Muscle of leg (tissue), 16 donors: ENCODE measurements at places on chromosomes 1 and 21. TPM values are rescaled to one million over a fixed set of nuclear protein-coding genes. Genes with fewer than 3 reads are reported as not detected.
A peak's percentile ranks its signal among the peaks of the same experiment; 100 is the strongest.

DNA sequence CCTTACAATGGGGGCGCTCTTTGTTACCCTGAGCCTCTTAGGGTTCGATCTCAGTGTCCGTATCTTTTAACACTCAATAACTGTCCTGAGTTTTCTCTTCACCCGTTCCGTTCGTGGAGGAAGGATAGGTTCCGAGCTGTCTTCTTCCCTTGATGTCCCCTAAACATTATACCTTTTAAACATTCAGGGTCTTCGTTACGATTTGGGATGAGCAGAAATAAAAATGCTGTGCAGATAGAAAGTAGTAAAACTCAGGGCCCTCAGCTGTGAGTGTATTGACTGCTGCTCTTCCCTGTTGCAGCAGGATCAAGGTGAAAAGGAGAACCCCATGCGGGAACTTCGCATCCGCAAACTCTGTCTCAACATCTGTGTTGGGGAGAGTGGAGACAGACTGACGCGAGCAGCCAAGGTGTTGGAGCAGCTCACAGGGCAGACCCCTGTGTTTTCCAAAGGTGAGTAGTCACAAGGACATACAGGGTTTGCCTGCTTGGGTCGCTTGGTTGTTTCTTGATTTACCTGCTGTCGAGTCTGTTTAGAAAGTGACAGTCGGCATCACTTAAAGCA, 784 bp downstream of the RPL11 start:
- no peaks in the 10 kb centered on the region for H3K27me3 ChIP-seq
- peak overlapping the region; percentile 78 for H3K4me3 ChIP-seq
- peaks cover 50% of the 10 kb centered on the region for H3K36me3 ChIP-seq
- peak overlapping the region; percentile 81 for H3K27ac ChIP-seq
- no peak for DNase-seq

DNA sequence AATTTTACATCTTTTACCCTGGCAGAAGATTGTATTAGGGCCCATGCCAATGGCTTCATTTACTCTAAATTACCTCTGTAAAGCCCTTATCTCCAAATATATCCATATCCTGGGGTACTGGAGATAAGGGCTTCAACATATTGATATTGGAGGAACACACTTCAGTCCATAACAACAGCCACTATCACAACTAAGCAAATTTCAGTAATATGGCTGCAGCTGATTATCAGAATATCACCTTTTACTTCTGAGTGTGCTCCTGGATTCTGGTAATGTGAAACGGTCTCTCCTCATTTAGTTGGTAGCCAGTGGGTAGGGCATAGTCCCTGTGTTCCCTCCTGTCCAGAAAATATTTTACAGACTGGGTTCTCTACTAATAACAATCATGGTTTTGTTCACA, 53.3 kb downstream of the IVNS1ABP start:
- H3K4me3 ChIP-seq, result no peak overlapping the region
- H3K27me3 ChIP-seq, result no peaks in the 10 kb centered on the region
- H3K4me1 ChIP-seq, result no peaks in the 10 kb centered on the region
- no peaks in the 10 kb centered on the region for H3K36me3 ChIP-seq

GRCh38 chr1:222459652-222460051, 88.3 kb downstream of the HHIPL2 start:
- no peak overlapping the region for H3K27ac ChIP-seq
- peaks cover 11% of the 10 kb centered on the region for H3K4me1 ChIP-seq
- no peak for DNase-seq
- no peaks in the 10 kb centered on the region for H3K36me3 ChIP-seq

- no peak overlapping the region for H3K4me3 ChIP-seq
- no peaks in the 10 kb centered on the region for H3K4me1 ChIP-seq
- DNase-seq, result no peak
These were observed 9.2 kb downstream of the TTF2 start for GRCh38 chr1:117069220-117069844.

DNA sequence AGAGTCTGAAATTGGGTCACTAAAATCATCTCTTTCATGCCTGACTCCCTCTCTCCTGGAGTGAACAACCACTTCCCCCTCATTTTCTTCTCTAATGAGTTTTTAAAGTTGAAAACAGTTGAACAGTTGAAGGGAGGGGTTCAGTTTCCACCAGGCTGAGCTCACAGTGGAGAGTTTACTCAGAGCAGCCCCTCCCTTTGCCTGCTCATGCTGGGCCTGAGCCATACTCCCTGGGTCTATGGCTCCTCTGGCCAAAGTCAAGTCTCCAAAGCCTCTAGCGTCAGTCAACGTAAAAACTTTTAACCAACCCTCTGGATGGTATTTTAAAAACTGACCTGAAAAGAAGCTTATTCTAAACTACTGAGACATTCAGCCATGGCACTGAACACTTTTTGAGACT, 100.8 kb upstream of the RNPC3 start:
- H3K27ac ChIP-seq, result no peak overlapping the region
- no peaks in the 10 kb centered on the region for H3K36me3 ChIP-seq
- H3K4me3 ChIP-seq, result no peak overlapping the region
- H3K27me3 ChIP-seq, result no peaks in the 10 kb centered on the region

Gene OR2AK2
- total RNA-seq, result not detected

Gene KRTAP19-7
- not detected for total RNA-seq

- no peak for DNase-seq
- H3K27ac ChIP-seq, result no peak overlapping the region
- no peaks in the 10 kb centered on the region for H3K27me3 ChIP-seq
These were observed 30.1 kb downstream of the PALMD start for GRCh38 chr1:99675994-99676393.

DNA sequence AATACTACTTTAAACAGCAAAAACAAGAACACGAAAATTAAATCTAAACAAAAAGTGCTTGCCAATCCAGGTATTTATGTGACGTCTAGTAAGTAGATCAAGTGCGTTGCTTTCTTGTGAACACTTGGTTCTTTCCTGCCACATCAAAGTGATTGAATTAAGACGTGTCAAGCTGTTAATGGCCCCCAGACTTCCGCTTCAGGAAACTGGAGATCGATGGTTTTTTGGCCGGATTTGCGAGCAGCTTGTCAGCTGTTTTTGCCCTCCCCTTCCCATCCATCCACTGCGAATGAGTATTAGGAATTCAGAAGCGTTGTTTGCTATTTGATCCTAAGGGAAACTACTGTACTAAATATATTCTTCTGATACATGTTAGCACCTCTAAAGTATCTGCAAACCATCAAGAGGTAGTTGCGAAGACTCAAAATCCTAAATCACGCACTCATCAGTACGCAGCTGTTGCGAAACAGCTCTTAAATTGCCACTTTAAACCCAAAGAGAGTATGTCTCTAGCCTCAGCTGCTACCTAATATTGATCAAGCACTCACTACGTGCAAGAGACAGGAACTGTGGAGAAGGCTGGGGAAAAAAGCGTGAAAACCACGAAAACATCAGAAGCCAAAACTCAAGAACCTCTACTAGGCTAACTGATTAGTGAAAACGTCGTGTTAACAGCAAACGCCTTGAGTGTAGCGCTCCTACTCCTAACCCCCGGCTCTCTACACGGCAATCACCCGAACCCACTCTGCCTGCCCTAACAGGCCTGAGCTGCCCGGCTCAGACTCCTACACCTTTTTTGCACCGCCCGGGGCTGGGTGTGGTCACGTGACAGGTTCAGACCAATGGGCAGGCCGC, 473 bp upstream of the BRDT start:
- H3K36me3 ChIP-seq, result no peaks in the 10 kb centered on the region
- DNase-seq, result no peak
- no peaks in the 10 kb centered on the region for H3K27me3 ChIP-seq
- no peaks in the 10 kb centered on the region for H3K4me1 ChIP-seq
- H3K4me3 ChIP-seq, result no peak overlapping the region

DNA sequence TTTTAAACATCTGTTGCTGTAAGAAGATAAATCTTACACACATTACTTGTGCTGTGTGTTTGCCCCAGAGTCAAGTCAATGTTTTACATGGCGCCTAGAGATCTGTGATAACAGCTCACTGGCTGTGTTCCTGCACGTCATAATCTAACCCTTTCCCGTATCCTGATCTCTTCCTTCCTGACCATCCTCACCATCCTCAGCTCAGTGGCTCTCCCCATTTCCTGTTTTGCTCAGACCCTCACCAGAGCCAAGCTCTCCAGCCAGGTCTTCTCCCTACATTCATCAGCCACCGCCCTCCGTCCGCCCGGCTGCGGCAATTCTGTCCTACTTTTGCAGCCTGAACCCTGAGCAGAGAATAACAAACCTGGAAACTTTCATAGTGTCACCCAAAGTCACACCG, 824.7 kb downstream of the USP25 start:
- peaks cover 9% of the 10 kb centered on the region for H3K36me3 ChIP-seq
- no peaks in the 10 kb centered on the region for H3K27me3 ChIP-seq
- no peak overlapping the region for H3K4me3 ChIP-seq
- DNase-seq, result no peak
- no peak overlapping the region for H3K27ac ChIP-seq
- H3K4me1 ChIP-seq, result no peaks in the 10 kb centered on the region

Gene ZNF496
- 21.4 TPM for total RNA-seq

DNA sequence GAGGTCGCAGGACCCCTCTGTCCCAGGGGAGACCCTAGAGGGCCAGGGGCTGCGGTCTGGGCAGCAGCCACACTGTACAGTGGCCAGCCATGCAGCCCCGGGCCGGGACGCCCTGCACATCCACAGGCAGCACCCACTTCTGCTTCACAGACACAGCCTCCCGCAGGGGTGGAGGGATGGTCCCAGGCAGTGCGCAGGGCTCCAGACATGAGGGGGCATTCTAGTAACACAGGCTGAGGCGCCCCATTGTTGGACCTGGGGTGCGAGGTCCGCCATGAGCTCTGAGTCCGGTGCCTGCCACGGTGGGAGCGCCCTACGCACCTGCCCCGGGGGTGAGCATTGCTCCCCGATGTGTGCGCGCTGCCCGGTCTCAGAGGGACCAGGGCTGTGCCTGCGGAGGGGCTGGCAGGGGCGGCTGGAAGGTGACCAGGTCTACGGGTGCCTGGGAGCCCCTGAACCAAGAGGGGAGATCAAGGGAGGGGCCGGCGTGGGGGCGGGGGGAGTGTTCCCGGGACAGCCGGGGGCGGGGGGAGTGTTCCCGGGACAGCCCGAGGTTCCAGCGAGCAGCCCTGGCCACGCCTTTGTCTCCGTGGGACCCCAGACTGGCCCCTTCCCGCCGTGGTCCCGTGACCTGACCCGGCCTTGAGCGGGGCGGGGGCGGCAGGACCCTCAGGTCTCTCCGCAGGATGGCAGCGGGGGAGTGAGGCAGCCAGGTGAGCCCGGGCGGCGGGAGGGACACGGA, 4.5 kb downstream of the MMEL1 start:
- no peaks in the 10 kb centered on the region for H3K36me3 ChIP-seq
- DNase-seq, result no peak
- peaks cover 49% of the 10 kb centered on the region for H3K27me3 ChIP-seq

Gene HES3
- not detected for total RNA-seq

DNA sequence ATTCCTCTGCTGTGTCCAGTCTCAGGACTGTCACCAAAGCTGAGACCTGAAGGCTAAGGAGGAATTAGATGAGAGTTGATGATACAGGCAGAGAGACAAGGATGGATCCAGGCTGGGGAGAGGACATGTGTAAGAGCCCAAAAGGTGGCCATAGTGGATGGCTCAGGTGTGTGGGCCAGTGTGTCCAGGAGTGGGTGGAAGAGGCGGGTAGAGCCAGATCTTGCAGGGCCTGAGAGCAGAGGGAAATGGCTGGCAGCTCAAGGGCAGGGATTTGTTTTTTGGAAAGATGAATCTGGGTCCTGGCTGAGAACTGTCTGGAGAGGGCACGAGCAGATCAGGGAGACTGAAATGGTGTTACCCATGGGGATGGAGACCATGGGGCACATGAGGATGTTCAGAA, 38.1 kb downstream of the AZIN2 start:
- H3K27ac ChIP-seq, result no peak overlapping the region
- H3K36me3 ChIP-seq, result no peaks in the 10 kb centered on the region
- no peaks in the 10 kb centered on the region for H3K27me3 ChIP-seq
- no peak overlapping the region for H3K4me3 ChIP-seq
- H3K4me1 ChIP-seq, result no peaks in the 10 kb centered on the region
- DNase-seq, result no peak

DNA sequence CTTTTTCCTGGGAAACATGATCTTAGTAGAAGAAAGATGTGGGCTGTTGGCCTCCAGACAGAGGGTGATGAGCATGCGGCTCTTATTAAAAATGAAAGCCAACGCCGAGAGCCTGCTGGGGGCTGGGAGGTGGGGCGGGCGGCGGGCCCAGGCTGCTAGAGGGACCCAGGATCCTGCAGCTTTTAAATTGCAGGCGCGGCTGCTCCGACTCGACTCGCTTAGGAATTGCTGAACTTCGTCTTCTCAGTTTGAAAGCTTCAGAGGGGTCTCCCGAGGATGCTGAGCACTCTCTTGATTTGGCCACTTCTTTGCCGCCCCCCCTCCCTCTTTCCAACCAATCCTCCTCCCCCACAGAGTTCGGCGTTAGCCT, 1.2 kb downstream of the AGPAT3 start:
- no peaks in the 10 kb centered on the region for H3K27me3 ChIP-seq
- peaks cover 12% of the 10 kb centered on the region for H3K4me1 ChIP-seq
- peak overlapping the region; percentile 88 for H3K27ac ChIP-seq
- peaks cover 20% of the 10 kb centered on the region for H3K36me3 ChIP-seq

Gene OR10J1
- total RNA-seq, result not detected

DNA sequence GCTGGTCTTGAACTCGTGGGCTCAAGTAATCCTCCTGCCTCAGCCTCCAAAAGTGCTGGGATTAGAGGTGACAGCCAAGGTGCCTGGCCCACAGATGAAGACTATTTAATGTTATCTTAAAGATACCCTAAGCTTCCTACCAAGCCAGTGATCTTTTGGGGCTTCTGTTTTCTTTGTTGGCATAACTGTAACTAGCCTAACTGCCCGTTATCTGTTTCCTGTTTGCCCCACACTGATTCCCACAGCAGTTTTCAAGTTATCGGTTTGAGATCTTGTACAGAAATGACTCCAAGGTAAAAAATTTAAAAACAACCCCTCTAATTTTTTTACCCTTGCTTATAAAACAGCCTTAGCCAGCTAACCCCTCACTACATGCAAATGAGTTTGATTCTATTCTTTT, 12.4 kb downstream of the SELL start:
- no peak overlapping the region for H3K4me3 ChIP-seq
- no peaks in the 10 kb centered on the region for H3K27me3 ChIP-seq
- H3K27ac ChIP-seq, result no peak overlapping the region

Gene RUNX1
- 3.9 TPM for total RNA-seq

Gene STUM
- 4.7 TPM for total RNA-seq

Gene ACKR1
- 2.7 TPM for total RNA-seq

Gene GSTM1
- total RNA-seq, result 15.3 TPM

GRCh38 chr1:39139723-39140360, 64.7 kb upstream of the MACF1 start:
- no peak overlapping the region for H3K4me3 ChIP-seq
- H3K27me3 ChIP-seq, result no peaks in the 10 kb centered on the region
- H3K4me1 ChIP-seq, result peaks cover 31% of the 10 kb centered on the region

Gene PADI3
- not detected for total RNA-seq

DNA sequence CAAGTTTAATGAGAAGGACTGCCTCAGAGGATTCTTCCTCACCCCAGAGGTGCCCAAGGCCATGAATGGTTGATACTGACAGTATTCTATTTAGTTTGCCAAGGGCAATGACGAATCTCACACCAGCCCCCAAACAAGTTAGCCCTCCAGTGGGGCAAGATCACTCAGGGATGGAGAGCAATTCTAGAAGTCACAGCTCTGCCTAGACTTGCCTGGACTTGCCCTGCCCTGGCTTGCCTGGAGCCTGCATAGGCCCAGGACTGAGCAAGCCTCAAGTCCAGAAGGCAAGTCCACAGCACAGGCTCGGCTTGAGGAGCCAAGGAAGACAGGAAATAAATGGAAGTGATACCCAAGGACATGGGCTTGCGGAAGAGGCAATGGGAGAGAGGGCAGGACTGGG, 39.5 kb upstream of the RGS16 start:
- H3K27ac ChIP-seq, result no peak overlapping the region
- no peaks in the 10 kb centered on the region for H3K36me3 ChIP-seq
- no peaks in the 10 kb centered on the region for H3K27me3 ChIP-seq
- H3K4me1 ChIP-seq, result peaks cover 11% of the 10 kb centered on the region

Gene CNR2
- under 0.01 TPM for total RNA-seq

Gene LYPD8
- not detected for total RNA-seq

Gene TOR1AIP2
- total RNA-seq, result 50.8 TPM
